ENCODE measurements at places on chromosomes 7 and 10. TPM values are rescaled to one million over a fixed set of nuclear protein-coding genes. Genes with fewer than 3 reads are reported as not detected.

Gene NPSR1
- not detected for total RNA-seq

Gene HBP1
- 65.8 TPM for total RNA-seq

Gene HTR5A
- total RNA-seq, result not detected

Gene ANKRD61
- not detected for total RNA-seq

Data from Right ventricle myocardium inferior (tissue), 1 donor.